ENCODE measurements at places on chromosomes 13 and 19.
A peak's percentile ranks its signal among the peaks of the same experiment; 100 is the strongest.

GRCh38 chr13:35979361-35979951 lies 151.7 kb downstream of the DCLK1 start:
- ATAC-seq, result no peak

- no peak for ATAC-seq
Observed at GRCh38 chr19:4098493-4098892, 25.4 kb downstream of the MAP2K2 start.

DNA sequence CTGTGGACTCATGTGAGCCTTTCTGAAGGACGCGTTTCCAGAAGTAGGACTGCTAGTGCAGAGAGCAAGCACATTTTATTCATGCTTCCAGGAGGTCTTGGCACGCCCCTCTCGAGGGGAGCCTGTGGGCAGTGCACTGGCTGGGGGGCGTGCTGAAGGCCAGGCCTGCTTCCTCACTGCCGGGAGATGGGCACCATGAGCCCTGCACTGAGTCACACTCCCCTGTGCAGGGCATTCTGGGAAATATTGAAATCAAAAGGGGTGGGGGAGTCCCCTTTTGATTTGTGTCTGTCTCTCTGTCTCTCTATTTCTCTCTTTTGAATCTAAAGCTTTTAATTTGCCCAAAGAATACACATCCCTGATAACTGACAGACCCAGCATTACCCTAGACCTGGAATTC lies 34.0 kb downstream of the DPF1 start:
- peak; percentile 63 for ATAC-seq

GRCh38 chr13:98347756-98348155 lies 170.7 kb upstream of the RNF113B start:
- ATAC-seq, result no peak

- no peak for ATAC-seq
Observed at GRCh38 chr13:111365149-111366005, 44.9 kb downstream of the TEX29 start.

DNA sequence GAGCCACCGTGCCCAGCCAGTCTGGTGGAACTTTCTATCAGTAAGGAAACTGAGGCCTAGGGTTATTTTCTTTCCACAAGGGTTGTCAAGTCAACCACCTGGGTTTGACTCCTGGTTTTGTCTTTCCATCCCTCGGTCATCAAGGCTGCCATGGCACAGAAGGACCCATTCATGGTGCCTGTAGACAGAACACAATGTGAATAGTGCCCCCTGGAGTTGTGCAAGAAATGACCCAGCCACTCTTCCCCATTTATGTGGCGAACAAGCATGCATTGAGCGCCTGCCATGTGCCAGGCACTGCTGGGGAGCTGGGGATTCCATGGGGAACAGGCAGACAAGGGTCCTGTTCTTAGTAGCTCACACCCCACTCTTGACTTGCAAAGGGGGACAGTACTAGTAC lies 4.1 kb downstream of the SMARCA4 start:
- ATAC-seq, result no peak

- ATAC-seq, result no peak
Observed at GRCh38 chr13:73421310-73421912, 362.6 kb downstream of the KLF5 start.

DNA sequence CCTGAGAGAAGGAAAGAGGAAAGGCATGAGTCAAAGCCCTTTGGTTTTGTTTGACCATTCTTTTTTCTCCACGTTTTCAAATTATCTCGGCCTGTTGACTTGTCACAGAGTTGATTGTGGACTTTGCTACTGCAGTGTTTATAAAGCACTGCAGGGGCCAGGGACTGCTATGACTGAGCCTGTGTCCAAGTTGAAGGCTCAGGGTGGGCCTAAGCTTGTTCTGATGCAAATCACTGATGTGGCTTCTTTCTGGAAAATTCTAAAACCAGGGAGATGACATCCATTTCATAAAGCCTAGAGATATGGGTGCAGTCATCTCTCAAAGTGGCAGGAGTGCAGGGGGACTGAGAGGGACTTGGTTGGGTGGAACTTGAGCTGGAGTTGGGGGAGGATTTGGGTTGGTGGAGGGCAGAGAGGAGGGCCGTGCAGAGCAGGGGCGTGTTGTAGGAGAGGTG lies 1.2 kb upstream of the CXCL17 start:
- ATAC-seq, result no peak

DNA sequence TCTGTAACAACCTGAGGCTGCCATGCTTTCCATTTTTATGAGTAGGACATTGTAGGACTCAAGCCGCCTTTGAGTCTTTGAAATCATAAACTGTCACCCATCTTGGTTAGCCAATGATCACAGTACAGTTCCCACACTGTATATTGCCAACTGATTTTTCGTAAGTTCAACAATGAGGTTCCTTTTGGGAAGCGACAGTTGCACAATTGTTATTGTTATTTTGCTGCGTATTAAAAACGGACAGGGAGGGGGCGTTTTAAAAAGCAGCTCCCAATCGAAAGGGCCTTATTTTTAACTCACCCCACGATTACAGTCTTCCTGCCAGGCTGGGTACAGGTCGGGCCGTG lies 601 bp downstream of the SLC46A3 start:
- ATAC-seq, result no peak
